ENCODE measurements at places on chromosomes 16 and 17. TPM values are rescaled to one million over a fixed set of nuclear protein-coding genes. Genes with fewer than 3 reads are reported as not detected.

The CHRNB1 gene
- 11.7 TPM for total RNA-seq

The ITGB3 gene
- total RNA-seq, result 7.1 TPM

The MOSMO gene
- 16.3 TPM for total RNA-seq

The GCGR gene
- 0.47 TPM for total RNA-seq

The MSLN gene
- total RNA-seq, result 2.5 TPM

The MAP2K3 gene
- total RNA-seq, result 112 TPM

The CES5A gene
- not detected for total RNA-seq

The TCAP gene
- total RNA-seq, result 0.93 TPM

The GNAO1 gene
- total RNA-seq, result 1.2 TPM

The SLC38A8 gene
- not detected for total RNA-seq

The ASGR2 gene
- total RNA-seq, result not detected

The KRTAP2-1 gene
- not detected for total RNA-seq

The KRT28 gene
- not detected for total RNA-seq

The KRT24 gene
- not detected for total RNA-seq

The SEZ6L2 gene
- total RNA-seq, result 22.4 TPM

The HID1 gene
- 15.7 TPM for total RNA-seq

The RNU2-1 gene
- not detected for total RNA-seq

The PEX12 gene
- 9.0 TPM for total RNA-seq

The BAIAP3 gene
- 1.6 TPM for total RNA-seq

The C1QL1 gene
- total RNA-seq, result 28.1 TPM

The C17orf100 gene
- total RNA-seq, result 2.8 TPM

Data from A549 treated with Hydrocortisone at 1 μM for 4 hours (cell line).